ENCODE measurements at places on chromosomes 3 and 15.

- DNase-seq = no peak
These were observed 474.6 kb upstream of the TPRG1 start for GRCh38 chr3:188697127-188697526.

DNA sequence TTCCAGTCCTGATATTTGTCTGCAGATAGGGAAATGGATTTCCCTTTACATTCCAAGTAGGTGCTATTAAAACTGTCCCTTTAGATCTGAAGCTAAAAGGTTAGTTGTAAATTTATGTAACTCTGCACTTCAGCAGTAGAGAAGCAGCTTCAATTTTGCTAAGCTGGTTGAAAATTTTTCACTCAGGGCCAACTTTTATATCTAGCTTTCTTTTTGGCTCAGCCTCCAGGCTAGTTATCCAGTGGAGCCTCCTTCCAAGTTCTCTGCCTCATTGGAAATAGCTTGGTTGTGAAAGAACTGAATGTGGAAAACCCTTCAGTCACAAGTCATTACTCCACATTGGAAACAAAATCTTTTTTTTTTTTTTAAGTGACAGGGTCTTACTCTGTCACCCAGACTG lies 8.2 kb upstream of the ZNF660 start:
- no peak for DNase-seq

DNA sequence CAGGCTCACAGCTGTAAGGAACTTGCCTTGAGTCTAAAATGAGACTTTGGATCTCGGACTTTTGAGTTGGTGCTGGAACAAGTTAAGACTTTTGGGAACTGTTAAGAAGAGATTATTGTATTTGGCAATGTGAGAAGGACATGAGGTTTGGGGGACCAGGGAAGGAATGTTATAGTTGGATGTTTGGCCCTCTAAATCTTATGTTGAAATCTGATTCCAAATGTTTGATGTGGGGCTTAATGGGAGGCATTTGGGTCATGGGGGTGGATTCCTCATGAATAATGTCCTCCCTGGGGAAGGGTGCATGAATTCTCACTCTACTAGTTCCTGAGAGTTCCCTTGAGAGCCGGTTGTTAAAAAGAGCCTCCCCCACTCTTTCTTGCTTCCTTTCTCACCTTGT lies 18.5 kb upstream of the CHCHD6 start:
- no peak for DNase-seq

- DNase-seq = no peak
These were observed 6.2 kb downstream of the PRTG start for GRCh38 chr15:55736756-55737155.

DNA sequence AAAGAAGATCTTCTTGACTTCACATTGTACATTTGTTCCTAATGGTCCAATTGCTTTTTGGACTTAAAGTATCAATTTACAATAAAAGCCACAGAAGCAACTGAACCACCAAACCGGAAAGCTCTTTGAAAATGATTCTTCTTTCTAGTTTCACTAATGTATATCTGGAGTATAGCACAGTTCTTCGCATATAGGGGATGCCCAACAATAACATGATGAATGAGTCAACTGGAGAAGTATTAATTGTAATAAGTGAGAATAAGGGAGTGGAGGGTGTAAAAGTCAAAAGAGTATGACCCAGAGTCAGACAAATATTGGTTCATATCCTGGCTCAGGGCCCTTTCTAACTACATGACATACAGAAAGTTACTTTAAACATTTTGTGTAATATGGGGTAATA lies 425.2 kb downstream of the ZBTB20 start:
- DNase-seq = no peak

DNA sequence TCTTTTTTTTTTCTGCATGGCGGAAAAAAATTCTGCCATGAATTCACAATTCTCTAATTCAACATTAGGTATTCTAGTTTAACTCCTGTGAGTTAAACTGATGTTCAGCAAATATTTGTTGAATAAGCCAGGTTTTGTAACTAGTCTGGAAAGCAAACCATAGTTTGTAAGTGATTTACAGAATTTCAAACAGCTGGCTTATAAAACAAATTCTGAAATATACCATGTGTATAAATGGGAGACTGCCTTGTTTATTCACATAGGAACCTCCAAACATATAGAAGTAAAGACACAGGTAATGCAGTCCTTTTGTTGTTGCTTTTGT lies 101.1 kb downstream of the IL1RAP start:
- DNase-seq = no peak

GRCh38 chr3:5275529-5275928 lies 88.0 kb downstream of the EDEM1 start:
- peak; percentile 63 for DNase-seq

- no peak for DNase-seq
These were observed 52.5 kb upstream of the C15orf61 start for GRCh38 chr15:67468416-67468815.

GRCh38 chr15:81273200-81273599 lies 50.7 kb downstream of the STARD5 start:
- no peak for DNase-seq

GRCh38 chr15:92545996-92546395 lies 109.6 kb downstream of the FAM174B start:
- DNase-seq = peak; percentile 24

DNA sequence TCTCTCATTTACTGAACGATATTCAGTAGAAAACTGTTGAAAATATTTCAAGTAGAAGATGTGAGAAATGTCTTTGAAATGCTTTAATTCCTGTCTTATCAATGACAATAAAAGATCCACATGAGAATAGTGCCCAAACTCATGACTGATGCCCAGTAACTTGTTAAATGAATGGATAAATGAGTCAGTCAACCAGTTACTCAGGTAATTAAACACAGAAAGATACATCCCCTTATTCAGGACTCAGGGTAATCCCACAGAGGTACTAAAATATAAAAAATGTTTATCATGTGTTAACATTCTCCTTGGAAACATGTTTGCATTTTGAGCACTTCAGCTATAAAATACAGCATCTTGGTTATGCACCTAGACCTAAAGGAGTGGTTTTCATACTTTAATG lies 169.5 kb downstream of the MBNL1 start:
- DNase-seq = no peak

DNA sequence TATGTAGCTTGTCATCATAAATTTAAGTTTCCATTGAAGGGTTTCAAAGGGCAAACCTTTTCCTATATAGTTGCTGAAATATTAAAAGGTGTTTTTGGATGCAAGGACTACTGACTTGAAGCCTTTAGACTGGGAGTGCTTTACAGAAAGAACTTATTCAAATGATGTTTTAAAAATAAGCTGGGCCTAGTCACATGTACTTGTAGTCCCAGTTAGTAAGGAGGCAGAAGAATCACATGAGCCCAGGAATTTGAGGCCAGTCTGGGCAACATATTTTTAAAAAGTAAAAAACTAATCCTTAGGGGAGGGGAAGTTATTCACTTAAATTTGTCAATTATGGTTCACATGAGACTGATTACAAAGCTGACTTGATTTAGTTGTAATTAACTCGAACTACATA lies 65.0 kb downstream of the SMARCC1 start:
- DNase-seq = no peak

DNA sequence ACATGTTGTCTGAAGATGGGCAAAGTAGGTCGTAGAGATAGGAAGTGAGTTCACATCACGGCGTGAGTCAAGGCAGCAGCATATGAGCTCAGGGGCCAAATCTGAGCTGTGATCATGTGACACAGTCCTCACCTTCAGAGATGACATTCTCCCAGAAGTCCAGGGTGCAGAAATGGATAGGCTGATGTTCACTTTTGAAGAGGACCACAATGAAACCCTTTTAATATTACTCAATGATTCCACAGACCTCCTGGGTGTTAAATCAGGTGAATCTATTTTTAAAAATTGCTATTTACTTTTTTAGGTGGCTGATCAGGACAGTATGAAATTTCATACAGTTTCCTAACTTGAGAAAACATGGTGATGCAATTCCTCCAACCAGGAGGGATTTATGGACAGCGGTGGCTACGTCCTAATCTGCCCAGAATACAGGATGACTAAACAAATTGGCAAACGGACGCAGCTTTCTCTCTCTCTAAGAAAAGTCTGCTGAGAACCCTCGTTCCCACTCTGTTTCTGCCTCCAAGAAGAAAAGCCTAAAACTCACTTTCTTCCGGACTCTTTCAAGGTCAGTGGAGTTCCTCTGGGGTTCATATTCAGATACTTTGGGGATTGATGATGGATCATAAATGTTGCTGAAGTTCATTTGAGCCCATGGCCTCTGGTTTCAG lies 34.4 kb downstream of the B3GNT5 start:
- DNase-seq = peak; percentile 65

- DNase-seq = no peak
These were observed 39.6 kb upstream of the CTNNB1 start for GRCh38 chr3:41159588-41160189.

DNA sequence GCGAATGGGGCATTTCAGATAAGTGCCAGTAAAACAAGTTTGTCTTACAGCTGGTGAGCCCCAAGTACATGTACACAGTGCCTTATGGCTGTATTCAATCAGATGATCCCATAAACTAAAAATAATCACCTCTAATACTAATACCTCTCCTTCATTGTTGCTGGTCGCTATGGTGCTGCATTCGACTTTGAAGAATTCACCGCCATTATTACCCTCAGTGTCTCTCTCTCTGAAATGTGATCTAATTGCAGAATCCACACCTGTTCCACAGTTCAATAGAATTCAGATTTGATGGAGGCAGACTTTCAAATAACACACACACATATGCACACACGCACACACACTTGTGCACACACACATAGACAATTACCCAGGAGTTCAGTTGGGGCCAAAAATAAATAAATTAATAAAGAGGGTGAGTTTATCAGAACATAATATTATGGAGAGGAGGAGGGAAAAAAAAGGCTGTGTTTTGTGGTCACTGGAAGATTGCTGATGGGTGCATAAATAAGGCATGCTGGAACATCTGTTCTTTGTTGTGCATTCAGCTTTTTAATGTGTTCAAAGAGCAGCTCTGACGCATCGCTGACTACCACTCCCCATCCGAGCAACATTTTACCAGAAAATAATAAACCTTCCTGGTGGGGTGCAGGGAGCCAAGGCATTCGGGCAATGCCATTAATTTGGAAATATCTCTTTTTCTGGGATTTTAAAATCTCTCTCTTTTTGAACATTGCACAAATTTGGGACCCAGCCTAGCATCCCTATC lies 235.7 kb downstream of the SATB1 start:
- DNase-seq = peak; percentile 81

- no peak for DNase-seq
These were observed 105.1 kb upstream of the ETV5 start for GRCh38 chr3:186213946-186214345.

DNA sequence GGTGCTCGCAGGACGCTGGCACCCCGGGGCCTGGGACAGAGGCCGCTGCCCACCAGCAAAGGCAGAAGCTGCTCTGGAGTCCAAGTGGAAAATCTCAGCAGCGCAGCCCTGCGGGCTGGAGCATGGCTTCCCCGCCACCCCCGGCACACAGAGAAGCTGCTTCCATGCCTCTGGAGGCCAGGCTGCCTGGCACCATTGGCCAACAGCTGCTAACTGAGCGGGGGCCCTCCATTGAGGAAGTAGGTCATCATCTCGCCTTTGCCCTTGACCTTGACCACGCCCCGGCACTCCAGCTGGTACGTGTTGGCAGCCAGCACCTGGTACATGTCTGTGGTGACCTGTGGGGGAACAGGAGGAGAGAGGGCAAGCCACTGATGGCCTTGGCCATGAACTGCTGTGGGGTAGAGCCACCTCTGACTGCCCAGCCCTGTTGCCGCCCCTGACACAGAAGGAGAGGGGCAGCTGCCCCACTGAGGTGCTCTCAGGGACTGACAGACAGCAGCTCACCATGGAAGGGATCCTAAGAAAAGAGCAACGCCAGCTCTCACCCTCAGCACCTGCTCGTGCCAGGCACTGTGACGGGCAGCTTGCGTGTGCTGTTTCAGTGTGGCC lies 82.8 kb downstream of the SEC22A start:
- no peak for DNase-seq

DNA sequence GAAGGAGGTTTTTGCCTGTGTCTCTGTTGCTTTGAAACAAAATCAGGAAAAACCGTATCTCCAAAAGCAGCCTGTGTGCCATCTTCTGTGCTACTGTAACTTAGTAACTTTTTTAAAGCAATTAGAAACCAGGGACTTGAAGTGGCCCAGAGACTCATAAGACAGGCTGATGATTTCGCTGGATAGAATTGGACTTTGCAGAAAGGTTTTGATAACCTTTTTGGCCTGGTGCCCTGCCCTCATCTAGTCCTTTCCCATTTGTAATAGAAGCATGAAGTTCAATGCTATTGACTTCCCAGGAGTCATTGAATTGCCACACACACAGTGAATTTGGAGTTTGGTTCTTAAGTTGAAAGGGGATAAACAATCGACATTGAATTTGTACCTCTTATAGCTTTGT lies 157.2 kb downstream of the PTPRG start:
- no peak for DNase-seq

GRCh38 chr3:31635545-31635944 lies 102.8 kb downstream of the STT3B start:
- no peak for DNase-seq

DNA sequence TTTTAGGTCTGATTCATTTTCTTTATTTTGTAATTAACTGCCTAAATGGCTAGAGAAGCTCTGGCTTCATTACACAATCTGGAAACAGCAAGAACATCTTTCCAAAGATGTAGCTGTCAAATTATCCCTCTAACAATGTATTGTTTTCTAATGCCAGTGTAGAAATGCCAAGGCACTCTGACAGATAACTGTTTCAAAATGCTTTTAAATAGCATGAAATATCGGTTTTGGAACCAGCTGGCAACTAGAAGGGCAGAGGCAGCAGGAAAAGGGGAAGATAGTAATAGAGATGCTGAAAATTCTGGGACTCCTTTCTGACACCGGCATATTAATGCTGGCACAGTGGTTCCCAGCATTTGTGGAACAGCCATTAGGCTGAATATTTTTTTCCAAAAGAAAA lies 26.1 kb downstream of the MORC1 start:
- DNase-seq = no peak

GRCh38 chr3:10338591-10339353 lies 17.9 kb upstream of the SEC13 start:
- DNase-seq = no peak

- no peak for DNase-seq
These were observed 37.8 kb upstream of the LSAMP start for GRCh38 chr3:116483135-116483534.

- peak; percentile 59 for DNase-seq
These were observed 10.4 kb upstream of the BAHD1 start for GRCh38 chr15:40430271-40430805.

GRCh38 chr3:1292571-1293071 lies 199.8 kb downstream of the CNTN6 start:
- no peak for DNase-seq

Measured in AG08395 (cell line).